HT-29 (cell line): ENCODE measurements at places on chromosomes 3 and 15.
A peak's percentile ranks its signal among the peaks of the same experiment; 100 is the strongest.

DNA sequence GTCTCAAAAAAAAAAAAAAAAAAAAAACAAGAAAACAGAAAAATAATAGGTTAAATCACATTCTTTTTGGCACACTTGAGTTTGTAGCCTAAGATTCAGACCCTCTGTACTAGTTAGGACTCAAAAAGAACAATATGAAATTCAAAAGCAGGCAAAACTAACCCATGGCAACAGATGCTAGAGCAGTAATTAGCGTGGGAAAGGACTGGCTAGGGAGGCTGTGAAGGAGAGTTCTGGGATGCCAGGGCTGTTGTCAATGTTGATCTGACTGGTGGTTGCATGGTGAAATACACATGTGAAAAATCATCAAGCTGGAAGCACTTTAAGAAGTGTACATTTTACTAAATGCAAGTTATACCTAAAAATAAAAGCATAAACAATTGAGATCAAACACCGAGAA is 35.6 kb downstream of the KLHL6 start:
- no peak for DNase-seq

- DNase-seq, result no peak
Observed at GRCh38 chr3:59481776-59482400, 432.1 kb upstream of the CFAP20DC start.

DNA sequence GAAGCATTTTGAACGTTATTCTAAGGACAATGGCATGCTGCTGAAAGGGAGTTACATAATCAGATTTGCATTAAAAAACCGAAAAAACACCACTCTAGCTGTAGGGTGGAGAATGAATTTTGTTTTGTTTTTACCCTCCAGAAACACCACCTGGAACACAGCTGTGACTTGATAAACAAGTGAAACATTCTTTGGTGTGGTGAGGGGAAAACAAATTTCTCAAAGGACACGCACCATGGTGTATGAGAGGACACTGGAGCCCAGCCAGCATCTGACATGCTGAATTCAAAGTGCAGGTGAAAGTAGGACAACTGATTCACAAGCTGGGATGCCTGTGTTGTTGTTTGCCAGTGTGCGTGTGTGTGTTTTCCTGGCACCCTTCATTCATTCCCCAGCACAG is 554.5 kb upstream of the TBL1XR1 start:
- DNase-seq, result no peak

GRCh38 chr3:188187053-188187452 is 33.1 kb downstream of the LPP start:
- peak; percentile 16 for DNase-seq

DNA sequence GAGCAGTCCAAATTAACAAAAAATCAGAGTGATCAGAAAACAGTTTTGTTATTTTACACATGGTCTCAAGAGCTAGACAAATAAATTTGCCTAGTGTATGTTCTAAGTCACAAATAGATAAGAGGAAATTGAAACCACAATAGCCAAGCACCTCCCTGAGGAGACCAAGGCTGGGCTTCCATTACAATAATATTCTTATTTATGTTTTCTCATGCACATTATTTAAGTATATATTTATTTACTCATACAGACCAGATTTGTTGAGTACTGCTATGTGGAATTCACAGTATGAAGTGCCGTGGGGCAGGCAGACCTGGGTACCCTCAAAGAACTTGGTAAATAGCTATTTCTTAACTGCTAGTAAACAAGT is 242.3 kb upstream of the ICE2 start:
- no peak for DNase-seq

DNA sequence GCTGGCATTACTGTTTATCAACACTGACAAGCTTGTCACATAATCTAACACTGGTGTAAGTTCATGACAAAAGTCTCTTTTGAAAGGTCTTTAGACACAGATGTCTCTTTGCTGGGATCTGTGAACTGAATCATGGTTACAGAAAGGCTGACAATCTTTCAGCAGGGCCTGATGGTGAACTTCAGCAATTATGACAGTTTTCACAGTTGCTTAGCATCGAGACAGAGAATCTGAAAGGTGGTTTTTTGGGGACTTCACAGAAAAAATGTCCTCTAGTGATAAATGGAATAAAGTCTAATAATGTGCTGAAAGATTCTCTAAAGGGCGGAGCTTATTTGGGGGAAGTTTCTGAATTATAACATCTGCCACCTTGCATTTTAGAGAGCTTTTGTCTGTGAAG is 32.3 kb downstream of the CLDN1 start:
- no peak for DNase-seq

- no peak for DNase-seq
Observed at GRCh38 chr3:186882881-186883685, 40.6 kb downstream of the ADIPOQ start.

GRCh38 chr15:90097475-90097874 is 4.8 kb downstream of the IDH2 start:
- DNase-seq, result no peak

GRCh38 chr15:48059791-48060190 is 61.0 kb upstream of the SLC24A5 start:
- DNase-seq, result no peak

DNA sequence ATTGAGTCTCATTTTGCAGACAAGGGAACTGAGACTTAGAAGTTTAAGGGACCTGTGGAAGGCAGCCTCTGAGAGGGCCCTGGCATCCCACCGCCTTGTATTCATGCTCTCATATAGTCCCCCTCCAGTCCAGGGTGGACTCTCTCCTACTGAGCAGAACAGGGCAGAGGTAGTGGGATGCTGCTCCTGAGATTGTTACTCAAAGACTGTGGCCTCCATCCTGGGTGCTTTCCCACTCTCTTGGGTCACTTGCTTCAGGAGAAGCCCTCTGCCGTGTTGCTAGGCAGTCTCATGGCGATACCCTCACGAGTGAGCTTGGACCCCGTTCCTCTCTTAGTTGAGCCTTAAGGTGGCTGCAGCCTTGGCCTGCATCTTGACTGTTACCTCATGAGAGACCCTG is 22.2 kb upstream of the ADCY5 start:
- no peak for DNase-seq

- no peak for DNase-seq
Observed at GRCh38 chr15:62133141-62133540, 31.9 kb downstream of the C2CD4B start.

GRCh38 chr3:141368062-141368924 is at the start of gene ZBTB38:
ZBTB38 (plus strand) TSS chr3:141368504; CDS start chr3:141442389, 73,885 bp downstream.
- peak; percentile 97 for DNase-seq

- no peak for DNase-seq
Observed at GRCh38 chr3:60555686-60556354, 695.4 kb downstream of the FHIT start.

DNA sequence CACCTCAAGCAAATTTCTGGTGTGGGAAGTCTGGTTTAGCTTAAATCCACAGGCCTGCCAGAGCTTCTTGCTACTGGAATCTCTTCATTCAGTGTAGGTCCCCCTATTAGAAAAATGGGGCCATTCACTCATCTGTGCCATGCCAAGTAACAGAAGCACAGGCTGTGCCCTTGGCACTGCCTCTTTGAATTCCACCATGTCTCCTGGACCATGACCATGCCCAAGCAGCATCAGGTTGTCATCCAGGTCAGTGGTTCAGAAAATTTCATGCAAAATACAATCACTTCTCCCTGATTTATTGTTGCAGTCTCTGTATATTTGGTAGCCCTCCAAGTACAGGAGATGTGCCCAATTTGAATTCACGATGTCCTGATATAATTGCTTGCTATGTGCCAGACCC is 602.1 kb upstream of the ZNF385D start:
- no peak for DNase-seq

GRCh38 chr3:106338582-106339214 is 469.9 kb upstream of the CBLB start:
- DNase-seq, result no peak

- DNase-seq, result no peak
Observed at GRCh38 chr3:198043119-198043518, 83.1 kb downstream of the LMLN start.

GRCh38 chr3:17111586-17111985 is 226.8 kb downstream of the PLCL2 start:
- DNase-seq, result no peak

DNA sequence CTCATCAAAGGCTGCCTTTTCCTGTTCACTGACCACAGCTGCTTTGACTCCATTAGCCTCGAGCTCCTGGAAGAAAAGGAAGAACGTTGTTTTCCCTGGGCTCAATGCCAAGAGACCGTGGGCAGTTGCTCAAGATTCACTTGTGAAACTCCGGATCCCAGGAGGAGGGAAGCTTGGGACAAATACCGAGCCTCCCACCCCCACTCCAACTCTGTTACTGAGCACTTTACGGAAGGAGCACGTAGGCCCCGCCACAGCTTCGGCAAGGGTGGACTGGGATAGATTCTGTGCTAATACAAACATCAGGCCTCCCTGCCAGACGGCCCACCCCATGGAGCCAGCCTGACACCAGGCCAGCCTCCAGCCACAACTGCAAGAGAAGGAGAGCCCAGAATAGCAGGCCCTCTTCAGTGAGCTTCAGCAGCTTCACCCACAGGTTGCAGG is 10.8 kb upstream of the FANCD2 start:
- no peak for DNase-seq

DNA sequence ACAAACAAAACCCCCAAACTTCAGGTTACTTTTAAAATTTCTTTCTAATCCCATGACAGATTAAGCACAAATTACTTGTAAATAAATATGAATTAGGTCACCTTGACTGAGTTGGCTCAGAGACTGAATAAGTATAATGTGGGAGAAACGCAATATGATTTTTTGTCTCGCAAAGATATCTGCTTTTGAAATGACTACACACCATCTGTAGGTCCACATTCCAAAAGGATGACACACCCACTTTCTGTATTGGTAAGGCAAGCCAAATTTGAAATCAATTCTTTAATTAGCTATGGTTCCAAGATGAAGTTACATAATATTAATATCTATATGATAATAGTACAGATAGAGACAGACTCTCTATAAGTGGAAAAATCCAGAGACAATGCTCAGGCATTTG is 66.9 kb upstream of the CSPG5 start:
- DNase-seq, result no peak

DNA sequence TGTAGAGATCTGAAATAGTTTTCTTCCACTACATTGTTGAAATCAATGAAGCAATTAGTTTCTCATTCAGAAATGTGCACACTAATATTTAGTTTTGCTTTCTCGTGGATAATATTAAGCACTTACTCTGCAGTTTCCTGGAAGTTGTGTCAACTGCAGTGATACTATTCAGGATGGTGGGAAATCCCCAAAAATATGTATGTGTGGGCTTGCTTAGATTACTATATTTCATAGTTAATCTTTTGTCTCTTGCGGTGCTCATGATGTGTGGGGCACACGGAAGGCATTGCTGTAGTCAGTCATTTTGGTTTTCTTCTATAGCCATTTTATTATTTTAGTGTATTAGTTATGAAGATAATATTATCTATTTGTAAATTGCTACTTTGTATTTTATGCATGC is 19.7 kb downstream of the RAB11A start:
- no peak for DNase-seq

DNA sequence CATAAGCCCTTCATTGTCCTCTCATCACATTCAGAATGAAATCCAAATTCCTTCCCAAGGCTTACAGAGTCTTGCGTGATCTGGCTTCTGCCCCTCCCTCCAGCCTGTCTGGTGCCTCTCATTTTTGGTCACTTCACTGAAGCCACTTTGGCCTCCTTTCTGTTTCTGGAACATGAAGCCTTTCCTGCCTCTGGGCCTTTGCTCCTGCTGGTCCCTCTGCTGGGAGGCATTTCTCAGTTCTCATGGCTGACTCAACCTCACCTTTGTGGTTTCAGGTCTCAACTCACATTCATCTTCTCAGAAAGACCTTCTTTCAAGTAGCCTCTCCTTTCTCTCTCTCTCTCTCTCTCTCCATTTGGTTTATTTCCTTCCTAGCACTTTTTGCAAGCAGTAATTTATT is 43.9 kb upstream of the BHLHE40 start:
- DNase-seq, result no peak

DNA sequence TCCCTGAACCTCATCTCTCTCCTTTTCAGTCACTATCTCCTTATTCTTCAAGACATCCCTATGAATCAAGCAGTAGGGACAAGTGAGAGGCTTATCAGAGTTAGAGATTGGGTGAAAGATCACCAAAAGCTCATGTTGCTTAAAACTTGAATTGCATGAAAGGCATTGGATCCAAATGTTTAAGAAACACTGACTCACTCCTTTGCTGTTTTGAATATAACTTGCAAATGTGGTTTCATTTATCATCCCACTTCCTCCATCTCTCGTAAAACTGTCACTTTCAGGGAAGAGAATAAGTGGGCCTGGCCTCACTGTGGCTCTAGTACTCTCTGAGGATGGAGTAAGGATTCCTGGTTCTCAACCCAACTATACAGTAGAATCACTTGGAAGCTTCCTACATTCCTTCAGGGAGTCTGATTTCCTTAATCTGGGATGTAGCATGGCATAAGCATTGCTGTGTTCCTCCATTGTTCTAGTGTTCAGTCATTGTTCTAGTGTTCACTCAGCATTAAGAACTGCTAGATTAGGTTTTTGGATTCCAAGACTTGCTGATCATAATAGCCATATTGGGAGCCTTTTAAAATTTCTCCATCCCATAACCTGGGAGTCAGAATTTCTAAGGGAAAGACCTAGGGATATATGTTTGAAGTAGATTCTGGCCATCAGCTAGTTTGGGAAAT is 171.8 kb downstream of the TMEM108 start:
- no peak for DNase-seq

- peak; percentile 92 for DNase-seq
Observed at GRCh38 chr15:96356494-96357455, 26.3 kb downstream of the NR2F2 start.

- no peak for DNase-seq
Observed at GRCh38 chr3:37052860-37053259, 59.5 kb downstream of the MLH1 start.

- no peak for DNase-seq
Observed at GRCh38 chr15:76286271-76286879, 24.9 kb downstream of the ETFA start.

GRCh38 chr3:128316481-128316891 is 150.2 kb downstream of the DNAJB8 start:
- no peak for DNase-seq

DNA sequence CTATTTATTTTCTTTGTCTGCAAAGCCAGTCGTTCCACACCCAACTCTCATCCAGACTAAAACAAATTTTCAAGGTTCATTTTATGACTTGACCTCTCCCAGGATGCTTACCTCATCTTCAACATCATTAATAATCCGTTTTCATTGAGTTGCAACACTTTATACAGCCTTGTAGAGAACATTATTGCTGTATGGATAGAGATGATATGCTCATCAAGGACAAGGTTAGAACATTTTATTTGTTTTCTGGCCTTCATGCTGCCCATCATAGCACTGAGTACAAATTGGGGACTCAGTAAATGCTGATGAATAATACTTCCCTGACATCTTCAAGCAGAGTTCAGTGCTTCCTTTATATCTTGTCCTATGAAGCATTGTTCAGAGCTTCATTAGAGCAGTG is 120.2 kb downstream of the OXSM start:
- no peak for DNase-seq
